Upper lobe of right lung (tissue), 1 donor: ENCODE measurements at places on chromosomes 13 and 19. TPM values are rescaled to one million over a fixed set of nuclear protein-coding genes. Genes with fewer than 3 reads are reported as not detected.
A peak's percentile ranks its signal among the peaks of the same experiment; 100 is the strongest.

The TJP3 gene
- 23.0 TPM for total RNA-seq

The GPC5 gene
- total RNA-seq, result 8.1 TPM

The TMEM145 gene
- 0.35 TPM for total RNA-seq

The ZNF787 gene
- total RNA-seq, result 40.7 TPM

GRCh38 chr19:2428321-2428690, 920 bp upstream of the TIMM13 start:
- no peaks in the 10 kb centered on the region for H3K27me3 ChIP-seq
- H3K4me3 ChIP-seq, result peak overlapping the region; percentile 64
- peaks cover 11% of the 10 kb centered on the region for H3K36me3 ChIP-seq
- peak; percentile 67 for DNase-seq
- peaks cover 22% of the 10 kb centered on the region for H3K4me1 ChIP-seq

GRCh38 chr19:2282062-2282861, at the start of gene PEAK3:
TSS of gene PEAK3 (minus strand) at chr19:2282175. CDS start at chr19:2280931, 1,244 bp downstream.
- peaks cover 11% of the 10 kb centered on the region for H3K4me1 ChIP-seq
- DNase-seq, result peak; percentile 92
- H3K27me3 ChIP-seq, result no peaks in the 10 kb centered on the region
- H3K4me3 ChIP-seq, result peak within 1 kb of the TSS; percentile 51
- H3K27ac ChIP-seq, result peak within 1 kb of the TSS; percentile 78
- H3K36me3 ChIP-seq, result no peaks in the 10 kb centered on the region

DNA sequence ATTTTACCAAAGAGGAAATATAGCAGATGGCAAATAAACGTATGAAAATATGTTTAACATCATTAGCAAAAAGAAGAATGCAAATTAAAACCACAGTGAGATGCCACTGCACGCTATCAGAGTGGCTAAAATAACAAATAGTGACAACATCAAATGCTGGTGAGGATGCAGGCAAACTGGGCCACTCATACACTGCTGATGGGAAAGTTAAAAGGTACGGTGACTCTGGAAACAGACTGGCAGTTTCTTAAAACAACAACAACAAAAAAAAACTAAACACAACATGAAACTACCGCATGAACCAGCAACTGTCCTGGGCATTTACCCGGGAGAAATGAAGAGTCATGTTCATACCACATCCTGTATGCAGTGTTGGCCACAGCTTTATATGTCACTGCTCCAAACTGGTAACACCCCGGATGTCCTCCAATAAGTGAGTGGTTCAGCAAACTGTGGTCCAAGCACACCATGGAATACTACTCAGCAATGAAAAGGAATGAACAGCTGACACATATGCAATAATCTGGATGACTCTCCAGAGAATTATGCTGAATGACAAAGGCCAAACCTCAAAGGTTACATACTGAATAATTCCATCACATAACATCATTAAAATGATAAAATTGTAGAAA, 22.3 kb downstream of the EPS15L1 start:
- peaks cover 35% of the 10 kb centered on the region for H3K4me1 ChIP-seq
- H3K36me3 ChIP-seq, result no peaks in the 10 kb centered on the region
- DNase-seq, result no peak
- no peaks in the 10 kb centered on the region for H3K27me3 ChIP-seq
- no peak overlapping the region for H3K27ac ChIP-seq

DNA sequence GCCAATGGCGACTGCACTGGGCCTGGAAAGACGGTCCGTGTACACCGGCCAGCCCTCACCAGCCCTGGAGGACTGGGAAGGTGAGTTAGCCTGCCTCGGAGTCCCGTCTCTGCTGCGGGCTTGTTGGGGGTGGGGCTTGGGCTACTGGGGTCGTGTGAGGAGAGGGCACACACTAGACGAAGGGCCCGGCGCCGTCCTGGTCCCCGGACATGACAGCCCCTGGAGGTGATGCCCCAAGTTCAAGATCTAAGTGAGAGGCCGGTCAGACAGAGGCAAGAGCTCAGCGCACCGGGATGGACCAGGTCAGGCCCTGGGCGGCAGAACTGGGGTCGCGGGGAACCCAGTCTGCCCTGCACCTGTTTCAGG, 1.6 kb downstream of the CILP2 start:
- DNase-seq, result no peak
- H3K4me1 ChIP-seq, result peaks cover 11% of the 10 kb centered on the region
- no peak overlapping the region for H3K27ac ChIP-seq
- H3K4me3 ChIP-seq, result no peak overlapping the region
- no peaks in the 10 kb centered on the region for H3K36me3 ChIP-seq
- H3K27me3 ChIP-seq, result peaks cover 52% of the 10 kb centered on the region

DNA sequence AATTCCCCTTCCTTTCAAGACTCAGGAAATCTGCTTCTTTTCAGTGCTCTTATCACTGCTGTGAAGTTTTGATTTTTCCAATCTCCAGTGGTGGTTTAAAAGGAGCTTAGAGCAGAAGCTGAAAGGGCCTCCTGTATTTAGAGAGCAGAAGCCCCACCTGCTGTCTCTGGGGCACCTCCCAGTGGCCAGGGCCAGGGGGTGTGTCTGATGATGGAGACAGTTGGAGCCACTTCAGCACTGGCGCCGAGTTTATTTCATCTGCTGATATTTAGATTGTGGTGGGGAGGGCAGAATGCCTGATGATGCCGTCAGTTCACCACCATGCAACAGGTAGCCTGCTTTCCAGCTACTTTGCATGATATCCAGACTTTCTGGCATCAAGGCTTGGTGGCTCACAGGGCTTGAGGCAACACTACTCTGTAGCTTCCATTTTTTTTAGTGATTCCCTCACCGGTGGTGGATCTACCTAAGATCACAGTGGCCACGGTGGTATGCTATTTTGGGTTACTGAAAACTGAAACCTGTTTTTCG, 371.9 kb downstream of the KCNRG start:
- no peaks in the 10 kb centered on the region for H3K27me3 ChIP-seq
- peak overlapping the region; percentile 73 for H3K27ac ChIP-seq
- H3K36me3 ChIP-seq, result no peaks in the 10 kb centered on the region
- peak; percentile 82 for DNase-seq

- H3K27ac ChIP-seq, result no peak overlapping the region
- no peaks in the 10 kb centered on the region for H3K27me3 ChIP-seq
- H3K36me3 ChIP-seq, result no peaks in the 10 kb centered on the region
- H3K4me3 ChIP-seq, result no peak overlapping the region
Measured at GRCh38 chr13:51980908-51981307, 30.3 kb downstream of the ATP7B start.

DNA sequence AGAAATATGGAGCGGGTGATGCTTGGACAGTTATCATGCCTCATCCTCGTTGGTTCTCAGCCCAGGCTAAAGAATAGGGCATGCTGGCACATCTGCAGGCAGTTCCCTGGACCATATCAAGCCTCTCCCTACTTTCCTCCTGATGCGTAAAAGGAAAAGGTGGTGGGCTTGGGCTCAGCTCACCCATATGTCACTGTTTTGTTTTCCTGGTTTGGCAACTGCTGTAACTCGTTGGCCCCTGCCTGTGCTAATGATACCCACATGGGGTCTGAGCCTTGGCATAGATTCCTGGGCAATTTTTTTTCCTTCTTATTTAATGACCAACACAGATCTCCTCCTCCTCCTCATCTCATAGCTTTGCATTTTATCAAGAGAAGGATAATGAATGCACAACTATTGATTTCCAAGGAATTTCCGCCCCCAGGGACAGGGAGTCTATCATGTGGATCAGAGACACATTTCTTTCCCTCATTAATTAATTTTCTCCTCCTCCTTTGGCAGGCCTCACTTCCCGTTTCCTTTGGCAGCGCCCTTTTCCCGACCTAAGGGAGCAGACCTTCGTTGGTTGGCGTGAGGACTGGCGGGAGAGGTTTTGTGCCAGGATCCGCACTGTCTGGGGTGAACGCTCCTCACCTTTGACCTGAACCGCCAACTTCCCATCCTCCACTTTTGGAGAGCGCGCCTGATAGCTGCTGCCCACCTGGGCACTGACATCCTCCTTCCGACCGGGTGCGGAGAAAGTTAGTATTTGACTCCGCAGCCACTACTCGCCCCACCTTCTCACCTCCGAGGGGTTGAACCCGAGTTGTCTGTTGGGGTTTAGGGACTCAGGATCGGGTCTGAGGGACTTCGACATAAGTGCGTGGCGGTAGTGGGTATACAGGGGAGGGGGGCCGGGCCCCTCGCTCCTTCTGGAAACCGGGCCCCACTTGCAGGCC, 3.4 kb upstream of the POU4F1 start:
- H3K4me1 ChIP-seq, result peaks cover 33% of the 10 kb centered on the region
- peaks cover 90% of the 10 kb centered on the region for H3K27me3 ChIP-seq
- DNase-seq, result no peak
- no peak overlapping the region for H3K27ac ChIP-seq

GRCh38 chr13:71727042-71727441, 140.0 kb downstream of the DACH1 start:
- DNase-seq, result no peak
- no peaks in the 10 kb centered on the region for H3K36me3 ChIP-seq
- no peaks in the 10 kb centered on the region for H3K27me3 ChIP-seq
- H3K4me1 ChIP-seq, result no peaks in the 10 kb centered on the region

- no peaks in the 10 kb centered on the region for H3K27me3 ChIP-seq
- peaks cover 7% of the 10 kb centered on the region for H3K36me3 ChIP-seq
- peak overlapping the region; percentile 97 for H3K27ac ChIP-seq
- no peak for DNase-seq
- peak overlapping the region; percentile 80 for H3K4me3 ChIP-seq
- H3K4me1 ChIP-seq, result peaks cover 51% of the 10 kb centered on the region
Measured at GRCh38 chr19:1133471-1133929, 29.7 kb downstream of the GPX4 start.

- no peaks in the 10 kb centered on the region for H3K27me3 ChIP-seq
- H3K4me1 ChIP-seq, result no peaks in the 10 kb centered on the region
- no peaks in the 10 kb centered on the region for H3K36me3 ChIP-seq
- H3K27ac ChIP-seq, result no peak overlapping the region
- no peak for DNase-seq
Measured at GRCh38 chr13:98208606-98209005, 31.5 kb upstream of the RNF113B start.

- H3K4me1 ChIP-seq, result no peaks in the 10 kb centered on the region
- no peak overlapping the region for H3K27ac ChIP-seq
Measured at GRCh38 chr19:3119693-3120380, 16.0 kb upstream of the GNA15 start.

DNA sequence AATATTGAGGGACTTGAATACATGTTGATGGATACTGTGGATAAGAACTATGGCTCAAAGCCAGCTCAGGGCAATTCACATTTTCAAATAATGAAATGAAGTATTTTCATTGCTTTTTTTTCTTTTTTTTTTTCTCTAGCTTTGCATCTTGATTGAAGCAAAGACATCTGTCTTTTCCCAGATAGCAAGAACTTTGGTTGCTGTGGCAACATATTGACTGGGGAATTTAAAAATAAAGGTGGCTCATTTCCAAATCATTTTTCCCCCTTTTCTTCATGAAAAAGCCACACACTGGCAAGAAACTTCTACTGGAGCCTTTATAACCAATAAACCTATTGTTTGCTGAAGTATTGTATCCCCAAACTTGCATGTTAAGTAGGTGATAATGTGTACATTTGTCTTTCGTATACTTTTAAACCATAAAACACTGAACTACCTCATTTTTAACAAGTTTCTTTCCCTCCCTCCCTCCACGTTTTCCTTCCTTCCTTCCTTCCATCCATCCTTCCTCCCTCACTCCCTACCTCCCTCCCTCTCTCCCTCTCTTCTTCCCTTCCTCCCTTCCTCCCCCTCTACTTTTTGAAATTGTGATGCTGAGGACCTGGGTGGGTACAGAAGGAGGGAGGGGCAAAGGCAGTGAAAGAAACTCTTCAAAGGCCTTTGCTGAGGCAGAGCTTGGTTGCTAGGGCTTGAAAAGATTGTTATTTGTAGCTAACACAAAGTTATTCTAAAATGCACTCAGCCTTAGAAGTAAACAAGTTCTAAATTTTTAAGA, 343.5 kb upstream of the SPRY2 start:
- H3K36me3 ChIP-seq, result no peaks in the 10 kb centered on the region
- no peak for DNase-seq
- H3K4me1 ChIP-seq, result no peaks in the 10 kb centered on the region
- H3K4me3 ChIP-seq, result no peak overlapping the region
- H3K27me3 ChIP-seq, result no peaks in the 10 kb centered on the region
- no peak overlapping the region for H3K27ac ChIP-seq

DNA sequence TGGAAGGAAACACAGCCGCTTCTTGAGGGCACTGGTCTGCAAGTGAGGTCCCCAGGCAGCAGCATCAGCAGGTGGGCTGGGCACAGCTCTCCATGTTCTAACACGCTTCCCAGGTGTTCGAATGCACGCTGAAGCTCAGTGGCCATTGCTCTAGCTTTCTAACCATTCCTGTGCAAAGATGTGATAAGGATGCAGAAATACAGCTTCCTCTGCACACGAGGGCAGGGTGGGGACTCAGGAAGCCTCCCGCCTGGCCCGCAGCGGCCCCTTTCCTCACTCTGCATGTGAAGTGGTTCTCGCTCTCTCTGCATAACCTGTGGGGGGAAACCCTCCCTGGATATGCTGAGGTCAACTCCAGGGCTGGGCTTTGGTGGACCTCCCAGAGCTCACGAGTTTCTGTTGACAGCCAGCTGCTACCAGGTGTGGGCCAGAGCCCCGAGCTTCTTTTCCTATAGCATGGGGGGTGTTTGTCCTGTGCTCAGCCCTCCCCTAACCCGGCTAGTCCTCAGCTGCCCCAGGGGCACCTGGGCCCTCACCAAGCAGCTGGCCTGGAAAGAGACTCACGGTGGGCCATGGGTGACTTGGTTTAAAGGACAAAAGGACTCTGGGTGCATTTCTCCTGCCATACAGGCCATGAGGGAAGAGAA, 168.2 kb downstream of the TEX29 start:
- no peak overlapping the region for H3K27ac ChIP-seq
- no peaks in the 10 kb centered on the region for H3K36me3 ChIP-seq
- peak; percentile 39 for DNase-seq

DNA sequence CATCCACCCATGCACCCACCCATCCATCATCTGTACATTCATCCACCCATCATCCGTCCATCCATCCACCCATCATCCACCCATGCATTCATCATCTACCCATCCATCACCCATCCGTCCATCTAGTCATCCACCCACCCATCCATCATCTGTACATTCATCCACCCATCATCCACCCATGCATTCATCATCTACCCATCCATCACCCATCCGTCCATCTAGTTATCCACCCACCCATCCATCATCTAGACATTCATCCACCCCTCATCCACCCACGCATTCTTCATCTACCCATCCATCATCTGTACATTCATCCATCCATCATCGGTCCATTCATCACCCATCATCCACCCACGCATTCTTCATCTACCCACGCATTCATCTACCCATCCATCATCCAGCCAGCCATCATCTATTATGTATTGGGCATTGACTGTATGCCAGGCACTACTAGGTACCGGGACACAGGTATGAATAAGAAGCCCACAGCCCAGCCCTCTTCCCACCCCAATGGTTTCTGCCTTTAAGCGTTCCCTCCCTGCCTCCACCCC, 16.7 kb upstream of the GALP start:
- H3K27ac ChIP-seq, result no peak overlapping the region
- H3K27me3 ChIP-seq, result no peaks in the 10 kb centered on the region
- no peak for DNase-seq
- peaks cover 33% of the 10 kb centered on the region for H3K36me3 ChIP-seq

DNA sequence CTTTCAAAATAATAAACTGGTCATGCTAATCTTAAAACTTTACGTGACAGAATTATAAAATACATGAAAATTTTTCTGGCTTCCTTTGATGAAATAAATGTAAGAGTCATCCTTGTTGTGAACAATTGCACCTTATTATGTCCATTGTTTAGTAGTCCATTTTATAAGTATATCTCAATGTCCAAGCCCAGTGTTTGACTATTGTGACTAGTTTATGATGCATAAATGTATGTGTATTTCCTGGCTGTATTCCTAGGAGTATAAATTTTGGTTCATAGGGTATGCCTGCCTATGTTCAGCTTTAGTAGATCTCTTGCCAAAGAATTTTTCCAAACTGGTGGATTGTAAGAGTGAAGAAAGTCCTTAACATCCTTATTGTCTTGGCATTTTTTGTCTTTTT, 2895.5 kb upstream of the PCDH20 start:
- H3K27ac ChIP-seq, result no peak overlapping the region
- DNase-seq, result no peak
- H3K36me3 ChIP-seq, result no peaks in the 10 kb centered on the region
- H3K4me1 ChIP-seq, result no peaks in the 10 kb centered on the region
- H3K27me3 ChIP-seq, result no peaks in the 10 kb centered on the region
